Central memory CD8-positive, alpha-beta T cell (primary cell): ENCODE measurements at places on chromosomes 4 and X.

GRCh38 chrX:6325437-6325836, 96.8 kb upstream of the NLGN4X start:
- no peak for DNase-seq

DNA sequence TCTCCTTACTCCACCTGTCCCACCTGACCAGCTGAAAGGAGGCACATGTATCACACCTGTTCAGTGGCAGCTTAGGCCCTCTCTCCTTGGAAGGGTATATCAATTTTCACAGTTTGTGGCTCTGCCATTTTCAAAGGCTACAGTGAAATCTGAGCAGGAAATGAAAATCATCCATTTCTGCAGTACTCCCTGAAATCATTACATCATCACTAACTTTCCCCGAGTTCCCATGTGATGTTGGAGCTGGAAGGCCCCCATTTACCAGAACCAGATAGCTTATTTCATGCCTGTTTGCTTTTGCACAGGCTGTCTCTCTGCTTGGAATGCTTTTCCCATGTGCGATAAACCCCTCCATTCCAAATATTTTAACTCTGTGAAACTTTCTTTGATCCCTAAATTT, 31.0 kb upstream of the STX18 start:
- no peak for DNase-seq

GRCh38 chr4:113659127-113659526, 102.4 kb downstream of the CAMK2D start:
- DNase-seq: no peak

GRCh38 chr4:170122252-170122651, 32.5 kb upstream of the AADAT start:
- no peak for DNase-seq

DNA sequence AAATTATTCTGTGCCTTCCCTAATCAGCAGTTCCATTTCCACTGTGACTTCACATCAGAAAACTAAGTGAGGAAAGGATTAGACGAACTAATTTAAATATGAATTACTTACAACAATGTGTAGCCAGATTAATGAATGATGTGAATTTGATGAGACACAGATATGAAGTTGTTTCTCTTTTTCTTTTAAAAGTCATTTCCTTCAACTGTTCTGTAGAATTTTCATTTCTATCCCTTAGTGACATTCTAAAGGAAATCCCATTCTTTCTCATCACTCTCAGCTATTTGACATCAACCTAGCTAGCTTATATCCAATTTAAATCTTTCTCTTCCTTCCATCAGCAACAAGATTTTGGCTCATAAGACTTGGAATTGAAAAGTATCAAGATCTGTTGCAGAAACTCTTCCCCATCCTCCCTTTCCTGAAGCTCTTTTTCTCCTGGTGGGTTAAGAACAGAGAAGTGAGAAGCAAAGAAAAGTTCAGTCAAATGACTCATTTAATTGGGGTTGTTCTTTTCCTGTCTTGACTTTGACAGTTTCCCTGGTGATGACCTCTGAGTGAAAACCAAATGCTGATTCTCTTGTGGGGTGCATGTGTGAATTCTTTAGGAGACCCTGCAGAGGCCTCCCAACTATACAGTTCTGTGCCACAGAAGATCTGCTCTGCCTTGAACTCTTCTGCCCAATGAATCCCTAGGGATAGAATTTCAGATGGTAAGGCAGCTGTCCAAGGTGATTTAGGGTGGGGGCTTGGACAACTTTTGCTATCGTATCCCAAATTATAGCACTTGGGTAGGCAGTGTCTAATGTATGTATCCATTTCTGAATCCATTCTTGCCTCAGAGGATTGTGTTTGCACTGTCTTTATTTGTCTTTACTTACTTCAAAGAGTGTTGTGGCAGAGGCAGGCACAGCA, 232.5 kb upstream of the GPRIN3 start:
- DNase-seq: no peak

DNA sequence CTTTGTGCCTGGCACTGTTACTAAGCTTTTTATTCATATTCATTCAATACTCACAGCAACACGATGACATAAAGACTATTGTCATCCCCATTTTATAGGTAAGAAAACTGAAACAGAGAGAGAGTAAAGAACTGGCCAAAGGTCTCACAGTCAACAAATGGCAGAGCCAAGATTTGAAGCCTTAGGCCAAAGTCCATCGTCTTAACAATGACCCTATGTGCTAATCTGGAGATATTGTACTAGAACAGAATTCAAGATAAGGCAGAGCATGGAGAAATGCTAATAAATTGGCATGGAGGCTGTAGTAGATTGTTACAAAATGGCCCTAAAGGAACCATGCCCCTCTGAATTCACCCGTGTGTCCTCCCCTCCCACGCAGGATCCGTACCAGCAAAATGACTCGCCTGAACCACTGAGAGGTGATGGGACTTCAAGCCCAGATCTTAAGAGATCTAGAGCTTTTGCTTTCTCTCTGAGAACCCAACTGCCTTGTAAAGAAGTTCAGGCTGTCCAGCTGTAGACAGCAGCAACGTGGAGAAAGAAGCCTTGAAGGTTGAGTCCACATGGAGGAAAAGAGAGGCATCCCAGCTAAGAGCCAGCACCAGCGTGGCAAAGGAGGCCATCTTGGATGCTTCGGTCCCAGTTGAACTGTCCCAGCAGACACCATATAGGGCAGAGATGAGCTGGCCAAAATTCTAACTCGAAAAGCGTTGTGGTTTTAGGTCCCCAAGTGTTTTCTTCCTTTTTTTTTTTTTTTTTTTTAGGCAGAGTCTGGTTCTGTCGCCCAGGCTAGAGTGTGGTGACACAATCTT, 52.8 kb upstream of the RBM47 start:
- no peak for DNase-seq

DNA sequence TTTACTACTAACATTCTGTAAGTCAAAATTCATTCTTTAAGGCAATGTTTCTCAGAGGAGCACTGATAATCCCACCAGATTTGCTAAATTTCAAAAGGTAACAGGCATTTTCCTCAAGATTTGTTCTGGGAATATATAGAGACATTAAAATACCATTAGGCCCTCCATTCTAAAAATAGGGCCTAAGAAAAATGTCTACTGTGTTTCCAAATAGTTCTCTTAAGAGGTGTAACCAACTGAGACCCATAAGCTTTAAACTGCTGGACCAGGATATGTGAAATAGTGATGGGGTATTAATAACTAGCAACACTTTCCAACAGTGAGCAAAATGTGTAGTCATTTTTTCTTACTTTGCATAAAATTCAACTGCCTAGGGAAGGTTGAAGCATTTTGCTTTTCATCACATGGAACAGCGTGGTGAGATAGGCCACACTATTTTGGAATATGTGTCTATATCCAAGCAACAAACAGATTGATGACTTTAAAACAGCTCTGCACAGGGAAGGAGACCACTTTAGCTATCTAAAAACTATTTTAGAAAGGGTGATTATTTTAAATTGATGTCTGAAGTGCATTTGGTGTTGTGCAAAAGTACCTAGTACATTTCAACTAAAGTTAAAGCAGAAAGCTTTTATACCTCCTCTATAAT, 89.9 kb downstream of the CORIN start:
- DNase-seq: no peak

DNA sequence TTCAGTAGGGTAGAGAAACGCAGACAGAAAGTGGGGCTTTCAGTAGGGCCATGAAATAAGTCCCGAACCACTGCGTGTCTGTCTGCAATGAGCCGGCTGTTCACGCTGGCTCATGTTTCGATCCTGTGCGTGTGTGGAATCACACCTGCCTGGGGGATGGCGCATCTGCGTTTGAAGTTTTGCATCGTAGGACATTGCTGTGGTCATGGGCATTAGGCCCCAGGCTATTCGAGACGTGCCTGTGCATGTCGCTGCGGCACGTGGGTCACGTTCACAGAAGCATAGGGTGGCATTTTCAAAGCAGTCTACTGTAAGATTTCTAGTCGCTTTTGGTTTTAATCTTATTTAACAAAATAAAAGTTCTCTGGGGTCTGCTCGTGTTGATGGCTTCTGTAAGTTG, 25.5 kb upstream of the HGFAC start:
- DNase-seq: no peak

GRCh38 chr4:161581262-161582230, 582.3 kb downstream of the FSTL5 start:
- DNase-seq: no peak

GRCh38 chr4:77009511-77010115, 60.1 kb downstream of the SEPTIN11 start:
- DNase-seq: no peak

- no peak for DNase-seq
Observed at GRCh38 chr4:16227462-16227868, 1.2 kb upstream of the TAPT1 start.

GRCh38 chrX:70998411-70999027, 67.6 kb upstream of the SLC7A3 start:
- no peak for DNase-seq

GRCh38 chrX:45699158-45699557, 498.5 kb upstream of the DIPK2B start:
- DNase-seq: no peak

- no peak for DNase-seq
Observed at GRCh38 chr4:68074397-68074796, 55.3 kb downstream of the TMPRSS11F start.

GRCh38 chr4:98529970-98530569, 128.3 kb downstream of the TSPAN5 start:
- DNase-seq: no peak

DNA sequence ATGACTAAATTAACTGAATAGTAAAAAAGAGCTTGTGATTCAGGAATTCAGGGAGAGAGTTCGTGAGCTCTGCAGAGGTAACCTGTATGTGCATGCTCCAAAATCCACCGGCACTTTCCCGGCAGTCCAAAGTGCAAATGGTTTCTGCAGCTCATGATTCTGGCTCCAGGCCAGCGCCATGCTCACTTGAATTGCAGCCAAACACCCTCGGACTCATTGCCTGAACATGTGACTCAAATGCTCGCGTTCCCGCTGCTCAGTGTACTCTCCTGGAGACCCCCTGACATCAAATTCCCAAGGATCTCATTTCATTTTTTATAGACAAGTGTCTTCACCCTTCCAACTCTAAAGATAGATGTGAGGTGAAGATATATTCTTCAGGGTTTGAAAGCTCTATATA, 44.1 kb upstream of the SH3RF1 start:
- DNase-seq: no peak

DNA sequence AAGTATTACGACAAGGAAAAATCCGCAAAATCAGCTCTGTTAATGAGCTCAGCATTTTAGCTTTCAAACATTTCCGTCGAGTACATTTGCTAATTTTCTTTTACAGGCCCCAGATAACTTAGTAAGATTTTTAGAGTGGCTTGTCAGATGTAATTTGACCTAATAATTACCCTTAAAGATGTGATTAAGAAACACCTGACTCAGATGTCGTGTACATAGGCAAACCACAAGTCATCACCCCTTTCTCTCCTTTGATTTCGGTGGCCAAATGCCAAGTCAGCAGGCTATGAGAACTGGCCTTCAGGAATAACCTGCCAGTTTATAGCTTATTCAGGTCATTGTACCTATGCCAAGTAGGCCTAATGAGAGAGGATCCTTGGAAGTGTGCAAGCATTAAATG, 369.6 kb downstream of the PCDH7 start:
- no peak for DNase-seq

DNA sequence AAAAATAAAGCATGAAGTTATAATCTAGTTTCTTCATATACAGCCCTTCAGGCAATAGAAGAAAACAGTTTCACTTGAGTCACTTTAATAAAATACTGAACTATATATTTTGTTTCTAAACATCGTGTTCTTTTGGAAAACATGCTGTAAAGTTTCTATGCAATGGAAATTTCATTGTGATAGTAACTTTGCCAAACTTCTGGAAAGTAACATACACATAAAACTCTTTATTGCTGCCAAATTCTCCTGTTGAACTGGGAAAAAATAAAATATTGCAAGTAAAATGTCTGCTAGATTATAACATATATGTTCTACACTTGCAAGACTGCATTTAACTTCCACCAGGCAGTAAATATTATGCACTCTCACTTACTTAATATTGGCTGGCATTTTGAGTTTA, 635.4 kb downstream of the SPRY1 start:
- no peak for DNase-seq

DNA sequence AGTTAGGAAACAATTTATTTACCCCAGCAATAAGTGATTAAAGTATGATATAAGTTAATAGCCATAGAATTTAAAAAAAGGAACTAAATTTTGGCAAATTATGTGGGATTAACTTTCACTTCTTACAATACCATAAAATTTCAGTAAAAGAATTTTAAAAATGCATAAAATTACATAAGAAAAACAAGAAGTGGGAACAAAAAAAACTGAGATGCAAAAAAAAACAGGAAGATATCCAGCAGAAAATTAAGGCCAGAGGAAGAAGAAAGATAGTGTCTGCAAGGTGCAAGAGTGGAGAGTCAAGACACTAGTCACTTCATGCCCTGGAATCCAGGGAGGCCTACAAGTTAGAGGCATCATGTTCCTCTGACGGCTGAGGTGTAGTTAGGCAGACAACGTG, 184.2 kb downstream of the GASK1B start:
- no peak for DNase-seq

DNA sequence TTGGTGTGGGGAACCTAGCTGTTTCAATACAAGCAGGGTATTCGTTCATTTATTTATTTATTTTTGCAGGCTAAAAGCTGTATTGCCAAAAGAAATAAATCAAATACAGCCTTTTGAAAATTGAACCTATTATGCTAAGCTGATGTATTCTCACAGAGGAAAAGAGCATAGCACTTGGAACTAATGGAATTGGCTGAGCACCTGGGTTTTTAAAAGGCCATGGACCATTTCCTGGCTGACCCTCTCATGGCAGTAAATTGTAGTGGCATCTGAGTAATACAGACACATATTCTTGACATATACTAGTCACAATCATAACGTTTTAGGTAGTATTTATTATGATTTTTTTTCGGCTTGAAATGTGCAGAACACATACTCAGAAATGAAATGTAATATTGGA, 71.8 kb upstream of the ALG13 start:
- DNase-seq: no peak

DNA sequence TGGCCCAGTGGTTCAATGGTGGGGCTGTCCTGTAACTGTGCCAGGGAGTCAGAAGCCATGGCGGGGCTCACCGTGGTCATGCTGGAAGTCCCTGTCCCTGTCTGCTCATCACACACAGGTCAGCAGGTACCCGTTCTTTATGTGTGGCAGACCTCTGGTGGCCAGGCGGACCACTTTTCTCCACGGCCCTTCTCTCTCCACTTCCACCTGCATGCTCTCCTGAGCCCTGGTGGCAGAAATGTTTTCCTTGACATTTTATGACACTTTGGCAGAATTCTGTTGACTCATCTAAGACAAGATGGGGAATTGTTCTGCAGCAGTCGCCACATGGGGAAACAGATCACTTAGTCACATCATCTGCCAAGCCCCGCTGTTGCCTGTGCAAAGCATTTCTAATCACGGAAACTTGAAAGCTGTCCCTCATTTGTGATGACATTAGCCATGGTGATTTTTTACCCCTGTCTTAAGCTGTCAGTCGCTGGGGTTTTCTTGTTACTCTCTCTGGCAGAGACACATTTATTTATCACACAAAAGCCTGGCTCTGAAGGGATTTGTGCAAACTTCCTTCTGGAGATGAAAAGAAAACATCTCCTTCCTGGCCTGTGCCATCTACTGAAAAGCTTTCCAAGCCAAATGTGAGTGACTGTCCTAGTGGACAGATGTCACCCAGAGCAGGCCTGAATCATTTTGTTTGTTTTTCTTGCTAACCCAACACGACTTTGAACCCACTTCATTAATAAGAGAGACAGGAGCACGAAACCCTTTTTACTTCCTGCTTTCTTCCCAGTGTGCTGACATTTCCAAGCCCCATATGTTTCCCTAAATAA, 38.8 kb upstream of the STIM2 start:
- DNase-seq: no peak
